Left ventricle myocardium inferior (tissue), 1 donor: ENCODE measurements at places on chromosomes 4 and X. TPM values are rescaled to one million over a fixed set of nuclear protein-coding genes. Genes with fewer than 3 reads are reported as not detected.
A peak's percentile ranks its signal among the peaks of the same experiment; 100 is the strongest.

- DNase-seq: no peak
Measured at GRCh38 chr4:108303488-108304177, 134.9 kb upstream of the LEF1 start.

DNA sequence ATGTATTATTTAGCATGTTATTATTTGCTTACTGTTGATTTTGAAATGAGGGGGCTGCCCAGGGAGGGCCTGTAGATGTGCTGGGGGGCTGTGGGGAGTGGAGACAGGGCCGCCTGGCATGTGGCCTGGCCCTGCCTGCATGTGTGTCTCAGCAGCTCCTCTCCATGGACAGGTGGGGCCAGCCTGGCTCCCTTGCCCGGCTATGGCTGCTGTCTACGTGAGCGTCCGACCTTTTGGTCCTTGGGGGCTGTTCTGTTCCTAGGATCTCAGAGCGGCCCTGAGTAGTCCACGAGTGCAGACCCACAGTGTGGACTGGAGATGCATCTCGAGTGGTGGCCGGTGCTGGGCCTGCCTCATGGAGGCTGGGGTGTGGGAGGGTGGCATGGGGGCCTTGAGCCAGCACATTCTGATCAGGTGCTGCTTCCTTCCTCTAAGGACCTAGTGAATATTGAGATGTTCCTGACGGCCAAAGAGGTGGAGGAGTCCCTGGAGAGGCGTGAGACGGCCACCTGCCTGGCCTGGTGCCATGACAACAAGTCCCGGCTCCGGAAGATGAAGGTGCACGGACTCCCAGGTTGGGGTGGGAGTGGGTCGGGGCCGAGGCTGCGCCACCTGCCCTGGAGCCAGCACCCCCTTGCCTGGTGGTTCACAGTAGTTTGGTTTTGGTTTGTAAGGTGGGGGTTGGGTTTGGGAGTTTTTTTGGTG, 24.9 kb upstream of the UVSSA start:
- no peak for DNase-seq

DNA sequence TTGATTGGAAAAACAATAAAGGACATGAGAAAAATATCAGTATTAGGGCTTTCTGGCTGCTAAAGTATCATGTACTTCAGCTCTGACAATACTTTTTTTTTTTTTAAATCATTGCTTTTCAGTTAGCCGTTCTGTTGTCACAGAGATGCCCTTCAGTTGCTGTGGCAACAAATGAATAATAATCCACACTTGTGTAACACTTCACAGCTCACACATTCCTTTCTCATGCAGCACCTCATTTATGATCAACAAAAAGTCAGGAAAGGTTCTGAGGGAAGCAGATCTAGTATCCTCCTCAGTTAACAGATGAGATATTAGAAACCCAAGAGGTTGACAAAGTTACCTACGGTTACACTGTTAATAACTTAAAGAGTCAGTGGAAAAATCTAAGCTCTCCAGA, 444.2 kb upstream of the SLIT2 start:
- no peak for DNase-seq

DNA sequence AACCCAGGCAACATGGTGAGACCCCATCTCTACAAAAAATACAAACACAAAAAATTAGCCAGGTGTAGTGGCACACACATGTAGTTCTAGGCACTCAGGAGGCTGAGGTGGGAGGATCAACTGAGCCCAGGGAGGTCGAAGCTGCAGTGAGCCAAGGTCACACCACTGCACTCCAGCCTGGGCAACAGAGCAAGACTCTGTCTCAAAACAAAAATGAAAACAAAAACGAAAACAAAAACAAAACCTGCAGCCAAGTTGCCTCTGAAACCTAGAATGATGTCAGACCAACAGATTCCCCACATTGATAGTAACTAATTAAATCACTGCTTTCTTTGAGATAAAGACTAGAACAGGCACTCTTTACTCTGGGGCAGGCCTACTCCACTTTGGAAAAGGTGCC, 104.5 kb downstream of the AMELX start:
- DNase-seq: no peak

GRCh38 chrX:47156611-47157520, 11.8 kb downstream of the RBM10 start:
- DNase-seq: no peak

Gene CXorf51B
- not detected for total RNA-seq

DNA sequence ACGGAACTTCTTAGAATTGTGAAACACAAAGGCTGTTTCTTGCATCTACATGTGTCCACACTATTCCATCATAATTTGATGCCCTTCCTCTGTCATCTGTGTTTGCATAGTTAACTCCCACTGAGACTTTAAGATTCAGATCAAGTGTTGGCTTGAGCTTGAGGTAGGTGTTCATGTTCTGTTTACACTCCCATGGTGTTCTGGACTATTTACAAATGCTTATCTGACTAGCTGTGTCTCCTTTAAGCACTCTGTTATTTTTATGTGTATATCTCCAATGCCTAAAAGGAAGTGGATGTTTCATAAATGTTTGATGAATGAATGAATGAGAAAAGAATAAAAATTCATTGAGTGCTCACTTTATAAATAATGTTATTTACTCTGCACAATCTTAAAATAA, 622.7 kb downstream of the RAB28 start:
- DNase-seq: no peak

- no peak for DNase-seq
Measured at GRCh38 chr4:163484906-163485305, 9.6 kb upstream of the TMA16 start.

Gene KCNIP4
- not detected for total RNA-seq

Gene NAA15
- total RNA-seq: 33.1 TPM

DNA sequence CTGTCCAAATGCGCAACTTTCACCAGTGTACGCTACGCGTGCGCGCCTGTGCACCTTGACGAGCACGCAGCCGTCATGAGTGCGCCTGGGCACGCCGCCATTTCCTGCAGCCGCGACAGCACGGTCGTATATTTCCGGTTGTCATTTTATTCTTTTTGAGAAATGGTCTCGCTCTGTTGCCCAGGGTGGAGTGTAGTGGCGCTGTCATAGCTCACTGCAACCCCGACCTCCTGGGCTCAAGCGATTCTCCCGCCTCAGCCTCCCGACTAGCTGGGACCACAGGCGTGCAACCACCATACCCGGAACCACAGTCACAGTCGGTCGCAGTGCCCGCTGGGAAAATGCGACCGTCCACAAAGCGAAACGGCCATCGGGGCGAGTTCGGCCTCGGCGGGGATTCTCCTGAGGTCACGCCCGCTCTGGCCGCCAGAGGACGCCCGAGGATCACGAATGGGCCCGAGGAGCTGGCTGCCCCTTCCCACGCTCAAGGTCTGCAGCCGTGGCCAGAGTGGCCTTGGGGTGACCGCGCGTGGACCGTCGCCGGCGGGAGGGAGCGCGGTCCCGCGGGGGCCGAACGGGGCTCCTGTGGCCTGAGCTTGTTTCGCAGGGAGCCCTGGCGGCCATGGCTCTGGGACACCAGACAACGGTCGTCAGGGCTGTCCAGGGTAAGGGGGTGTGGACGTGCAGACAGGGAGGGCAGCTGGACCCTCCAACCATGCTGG, 23.7 kb upstream of the PNMA3 start:
- DNase-seq: peak; percentile 74
